ENCODE measurements at places on chromosomes 11 and 22. TPM values are rescaled to one million over a fixed set of nuclear protein-coding genes. Genes with fewer than 3 reads are reported as not detected.

Gene TMEM45B
- 0.69 TPM for total RNA-seq

Gene RAB38
- total RNA-seq = 1.8 TPM

Gene OR8K1
- not detected for total RNA-seq

Gene CRYBA4
- total RNA-seq = not detected

Gene USP2
- total RNA-seq = 2.5 TPM

Gene HTR3B
- 0.23 TPM for total RNA-seq

Gene OR4C16
- not detected for total RNA-seq

Gene LDHAL6A
- 0.46 TPM for total RNA-seq

Gene CLDN5
- 91.8 TPM for total RNA-seq

Gene MAP6
- 102 TPM for total RNA-seq

Gene UCP2
- total RNA-seq = 8.8 TPM

Gene MUC2
- total RNA-seq = not detected
